ENCODE measurements at places on chromosomes 11 and 22.

DNA sequence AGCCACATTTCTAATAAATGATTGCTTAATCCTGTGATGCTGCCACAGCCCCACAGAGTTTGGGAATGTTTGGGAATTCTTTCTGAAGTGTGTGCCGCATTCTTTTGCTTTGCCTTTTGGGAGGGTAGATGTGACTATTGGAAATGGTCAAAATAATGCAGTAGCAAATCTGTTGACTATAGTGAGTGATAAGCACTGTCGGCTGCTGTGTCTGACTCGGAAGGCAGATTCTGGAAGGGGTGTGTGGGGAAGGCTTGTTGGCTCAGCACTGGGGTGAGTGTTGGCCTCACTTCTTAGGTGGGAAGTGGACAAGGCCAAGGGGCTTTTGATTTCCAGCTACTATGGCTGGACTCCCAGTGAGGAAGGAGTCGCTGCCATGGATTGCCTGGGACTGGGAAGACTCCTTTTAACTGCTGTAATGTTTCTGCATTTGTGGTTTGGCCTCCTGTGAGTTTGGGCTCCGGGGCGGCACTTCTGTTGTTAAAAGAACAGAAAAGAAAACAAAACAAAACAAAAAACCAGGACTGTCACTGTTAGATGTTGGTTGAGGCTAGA, 20.1 kb downstream of the ZBTB16 start:
- DNase-seq: no peak

- no peak for DNase-seq
Measured at GRCh38 chr11:69721106-69721505, 17.3 kb upstream of the FGF19 start.

- DNase-seq: no peak
Measured at GRCh38 chr22:45878051-45878781, 98.7 kb downstream of the WNT7B start.

DNA sequence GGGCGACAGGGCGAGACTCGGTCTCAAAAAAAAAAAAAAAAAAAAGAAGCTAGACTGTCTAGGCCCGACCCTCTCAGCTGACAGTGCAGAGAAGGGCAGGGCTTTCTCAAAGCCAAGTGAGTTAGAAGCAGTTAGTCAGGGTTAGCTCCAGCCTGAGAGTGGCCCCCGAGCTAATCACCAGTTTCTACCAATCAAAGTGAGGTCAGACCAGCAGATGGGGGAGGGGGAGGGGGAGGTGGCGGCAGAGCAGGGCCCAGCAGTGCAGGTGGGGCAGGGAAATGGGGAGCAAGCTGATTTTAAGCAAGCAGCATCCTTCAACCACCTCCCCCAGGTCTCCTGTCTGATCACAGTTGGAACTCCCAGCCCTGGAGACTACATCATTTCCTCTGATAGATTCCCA, 55.3 kb upstream of the PRR5 start:
- DNase-seq: no peak

DNA sequence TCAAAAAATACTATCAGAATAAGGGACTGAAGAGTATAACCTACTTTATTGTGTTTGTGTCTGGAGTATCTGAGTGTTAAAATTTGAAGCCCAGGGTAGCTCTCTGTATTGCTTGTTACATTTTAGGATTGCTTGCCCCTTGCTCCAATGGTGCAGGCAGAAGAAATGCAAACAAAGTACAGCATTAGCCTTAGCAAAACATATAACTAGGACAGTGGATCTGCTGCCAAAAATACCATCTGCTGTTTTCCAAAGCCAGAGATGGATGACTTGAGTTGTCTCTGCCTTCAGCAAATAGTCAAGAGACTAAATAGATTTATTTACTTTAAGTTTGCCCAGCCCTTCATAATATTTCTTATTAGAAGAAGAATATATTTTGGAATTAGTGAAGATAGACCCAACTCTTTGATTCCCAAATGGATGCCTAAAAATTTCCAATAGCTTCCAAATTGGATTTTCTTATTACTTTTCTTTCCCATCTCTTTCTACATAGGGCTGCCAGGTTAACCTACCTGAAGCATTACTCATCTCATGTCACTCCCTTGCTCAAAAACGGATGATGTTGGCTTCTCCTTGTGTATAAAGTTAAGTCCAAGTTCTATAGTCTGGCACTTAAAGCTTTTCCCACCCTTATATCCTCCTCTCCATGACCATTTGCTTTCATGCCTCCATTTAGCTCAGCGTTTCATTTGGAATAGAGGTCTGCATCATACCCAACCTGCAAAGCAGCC, 66.3 kb downstream of the LDLRAD3 start:
- DNase-seq: no peak

DNA sequence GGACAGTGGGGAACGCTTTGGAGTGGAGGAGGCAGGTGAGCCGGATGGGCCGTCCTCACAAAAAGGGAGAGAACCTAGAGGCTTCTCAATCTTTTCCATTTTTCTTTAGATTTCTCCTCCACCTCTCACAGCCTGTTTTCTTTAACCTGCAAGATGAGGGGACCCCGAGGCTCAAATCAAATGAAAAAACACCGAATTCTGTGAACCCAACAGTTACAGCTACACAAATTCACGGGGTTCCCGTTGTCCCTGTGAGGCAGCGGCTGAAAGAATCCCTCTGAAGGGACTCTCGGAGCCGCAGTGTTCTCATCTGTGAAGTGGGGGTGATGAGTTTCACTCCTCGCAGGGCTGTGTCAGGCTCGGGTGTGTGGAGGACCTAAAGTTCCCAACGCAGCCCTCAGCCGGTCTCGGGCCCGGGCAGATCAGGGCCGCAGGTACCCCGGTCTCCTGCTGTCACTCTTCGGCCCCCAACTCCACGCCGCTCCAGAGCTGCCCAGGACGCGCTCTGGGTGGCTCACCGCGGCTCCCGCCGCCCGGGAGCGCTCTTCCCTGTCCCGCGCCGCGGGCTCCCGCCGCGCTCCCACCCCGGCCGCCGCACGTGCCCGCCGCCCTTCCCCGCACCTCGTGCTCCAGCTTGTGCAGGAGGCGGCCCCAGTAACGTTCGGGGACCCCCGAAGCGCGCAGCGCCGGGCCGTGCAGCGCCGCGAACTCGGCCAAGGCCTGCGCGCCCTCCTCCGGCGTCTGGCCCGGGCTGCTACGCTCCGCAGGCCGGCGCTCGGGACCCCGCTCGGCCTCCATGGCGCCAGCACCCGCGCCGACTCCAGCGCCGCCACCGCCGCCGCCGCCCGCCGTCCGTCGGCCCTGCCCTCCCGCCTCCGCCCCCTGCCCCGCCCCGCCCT, at the start of gene TTLL12:
Gene TTLL12, minus strand, starts transcription at position 863 of the 899 bp plus-strand sequence. Its CDS starts 65 bp downstream, at position 798.
- peak; percentile 44 for DNase-seq

- no peak for DNase-seq
Measured at GRCh38 chr11:131754671-131755070, 384.3 kb downstream of the NTM start.

DNA sequence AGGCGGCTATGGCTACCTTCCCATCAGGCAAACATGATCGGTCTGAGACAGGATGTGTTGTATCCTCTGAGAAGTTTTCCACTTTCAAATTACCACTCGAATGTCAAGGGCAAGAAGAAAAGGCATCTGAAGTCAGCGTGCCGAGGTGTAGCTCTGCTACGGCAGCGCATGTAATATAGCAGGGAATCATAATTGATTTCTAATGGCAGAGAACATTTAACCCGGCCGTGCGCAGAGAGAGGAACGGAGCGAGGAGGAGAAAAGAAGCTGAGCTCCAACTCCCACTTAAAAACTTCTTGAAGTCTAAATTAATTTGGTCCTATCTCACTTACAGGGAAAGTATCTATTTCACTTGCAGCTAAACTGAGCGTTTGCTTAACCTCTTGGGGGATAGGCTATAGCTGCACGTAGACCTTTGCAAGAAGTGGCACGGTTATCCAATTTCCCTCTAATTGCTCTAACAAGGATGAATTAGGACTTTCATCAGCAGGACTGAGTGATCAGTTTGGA, 137.3 kb upstream of the KIRREL3 start:
- DNase-seq: no peak

- DNase-seq: peak; percentile 67
Measured at GRCh38 chr22:36435516-36436415, 45.7 kb downstream of the TXN2 start.

GRCh38 chr22:35569916-35570315, 29.3 kb downstream of the RASD2 start:
- DNase-seq: no peak

DNA sequence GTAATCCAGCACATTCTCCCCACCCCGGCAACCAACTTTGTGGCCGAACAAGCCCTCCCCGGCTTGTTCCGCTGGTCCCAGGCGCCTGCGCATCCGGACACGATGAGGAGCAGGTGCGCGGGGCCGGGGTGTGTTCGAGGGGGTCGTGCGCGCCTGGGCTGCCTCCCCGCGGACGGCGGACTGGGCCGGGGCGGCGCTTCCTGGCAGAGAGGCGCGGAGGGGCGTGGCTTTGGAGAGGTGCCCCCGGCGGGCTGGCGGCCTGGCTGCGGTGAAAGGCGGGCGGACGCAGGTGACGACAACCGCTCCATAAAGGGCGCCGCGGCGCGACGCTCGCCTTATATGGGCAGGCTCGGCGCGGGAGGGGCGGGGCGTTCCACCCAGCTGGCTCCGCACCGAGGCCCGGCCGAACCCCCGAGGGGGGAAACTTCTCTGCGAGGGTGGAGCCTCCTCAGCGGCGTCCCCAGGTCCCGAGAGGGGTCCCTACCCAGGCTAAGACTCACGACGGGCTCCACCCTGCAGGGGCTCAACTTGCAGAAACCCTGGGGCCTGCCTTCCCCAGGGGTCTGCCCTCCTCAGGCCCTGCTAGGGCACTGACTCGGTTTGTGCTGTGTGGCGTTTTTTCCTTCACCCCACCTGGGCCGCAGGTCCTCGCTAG, 26.4 kb downstream of the TXN2 start:
- peak; percentile 95 for DNase-seq

- DNase-seq: no peak
Measured at GRCh38 chr22:21444701-21445436, 22.3 kb upstream of the TMEM191C start.

GRCh38 chr11:60995798-60996197, 24.3 kb downstream of the CD6 start:
- DNase-seq: no peak

- DNase-seq: peak; percentile 58
Measured at GRCh38 chr11:10459029-10459970, 4.2 kb downstream of the AMPD3 start.

GRCh38 chr22:44999687-45000086, 10.1 kb downstream of the PHF21B start:
- no peak for DNase-seq

GRCh38 chr11:127843483-127844396, 743.6 kb downstream of the ETS1 start:
- DNase-seq: peak; percentile 40

DNA sequence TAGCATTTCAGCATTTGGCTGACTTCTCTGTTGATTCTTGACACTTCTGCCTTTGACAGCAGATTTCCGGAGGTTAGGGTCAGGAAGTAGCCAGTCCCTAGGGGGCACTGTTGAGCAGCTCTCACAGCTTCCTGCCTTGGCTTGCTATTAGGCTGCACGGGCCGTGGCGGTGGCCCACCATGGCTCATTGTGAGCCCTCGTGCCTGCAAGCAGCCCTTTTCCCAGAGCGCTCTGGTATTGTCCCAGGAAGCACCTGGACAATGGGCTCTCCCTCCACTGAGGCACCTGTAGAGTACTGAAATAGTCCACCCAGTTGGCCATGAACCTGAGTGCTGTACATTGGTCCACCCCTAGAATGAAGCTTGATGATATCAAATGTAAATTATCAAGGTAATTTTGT, 100.2 kb upstream of the GAL start:
- DNase-seq: peak; percentile 49

DNA sequence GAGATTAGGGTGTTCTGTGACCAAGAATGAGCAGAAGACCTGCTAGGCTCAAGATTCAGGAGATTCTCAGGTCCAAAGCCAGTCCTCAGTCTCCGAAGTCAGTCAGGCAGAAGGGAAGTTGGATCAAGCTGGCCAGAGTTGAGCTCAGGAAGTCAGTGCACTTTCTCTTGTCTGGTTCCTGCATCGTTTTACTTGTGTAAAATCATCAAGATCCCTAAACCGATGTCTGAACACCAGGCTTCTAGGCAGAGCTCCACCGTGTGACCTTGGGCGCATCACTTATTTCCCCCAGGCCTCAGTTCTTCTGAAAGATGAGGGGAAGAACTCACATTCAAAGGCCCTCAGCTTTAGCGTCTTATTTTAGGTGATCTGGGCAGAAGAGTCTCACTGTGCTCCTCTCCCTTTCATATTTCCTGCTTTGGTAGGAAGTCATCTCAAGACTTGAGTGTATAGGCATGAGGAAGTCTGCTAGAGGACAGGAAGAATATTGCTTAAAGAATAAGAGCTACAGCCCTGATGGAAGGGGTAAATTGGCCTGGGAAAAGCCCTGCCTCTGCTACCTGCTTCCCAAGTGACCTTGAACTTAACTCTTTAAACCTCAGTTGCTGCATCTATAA, 20.2 kb downstream of the NF2 start:
- DNase-seq: no peak

- no peak for DNase-seq
Measured at GRCh38 chr11:57762235-57762861, 746 bp downstream of the CTNND1 start.

DNA sequence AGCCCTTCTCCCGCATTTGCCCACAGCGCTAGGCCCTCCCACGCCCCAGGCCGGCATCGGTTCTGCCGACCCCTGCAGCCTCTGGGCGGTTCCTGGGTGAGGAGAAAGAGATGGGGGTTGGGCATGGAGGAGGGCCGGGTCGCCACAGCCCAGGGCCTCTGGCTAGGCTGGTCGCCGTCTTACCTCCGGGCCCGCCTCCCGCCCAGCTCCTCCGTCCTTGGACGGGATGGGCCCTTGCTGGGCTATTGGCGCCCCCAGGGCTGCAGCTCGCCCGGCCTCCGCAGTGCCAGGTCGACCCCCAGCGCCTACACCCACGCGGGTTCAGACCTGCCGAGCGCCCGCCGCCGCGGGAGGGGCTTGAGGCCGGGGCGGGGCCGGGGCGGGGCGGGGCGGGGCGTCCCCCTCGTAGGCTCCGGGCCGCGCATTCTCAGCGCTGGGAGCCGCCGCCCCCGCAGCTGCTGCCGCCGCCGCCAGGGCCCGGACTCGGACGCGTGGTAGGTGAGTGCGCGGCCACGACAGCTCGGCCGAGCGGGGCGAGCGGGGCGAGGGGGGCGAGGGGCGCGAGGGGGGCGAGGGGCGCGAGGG, at the start of gene CD151:
Gene CD151, plus strand, starts transcription at position 424 of the 585 bp plus-strand sequence. CDS start 3,118 bp downstream, outside the sequence.
- no peak for DNase-seq

DNA sequence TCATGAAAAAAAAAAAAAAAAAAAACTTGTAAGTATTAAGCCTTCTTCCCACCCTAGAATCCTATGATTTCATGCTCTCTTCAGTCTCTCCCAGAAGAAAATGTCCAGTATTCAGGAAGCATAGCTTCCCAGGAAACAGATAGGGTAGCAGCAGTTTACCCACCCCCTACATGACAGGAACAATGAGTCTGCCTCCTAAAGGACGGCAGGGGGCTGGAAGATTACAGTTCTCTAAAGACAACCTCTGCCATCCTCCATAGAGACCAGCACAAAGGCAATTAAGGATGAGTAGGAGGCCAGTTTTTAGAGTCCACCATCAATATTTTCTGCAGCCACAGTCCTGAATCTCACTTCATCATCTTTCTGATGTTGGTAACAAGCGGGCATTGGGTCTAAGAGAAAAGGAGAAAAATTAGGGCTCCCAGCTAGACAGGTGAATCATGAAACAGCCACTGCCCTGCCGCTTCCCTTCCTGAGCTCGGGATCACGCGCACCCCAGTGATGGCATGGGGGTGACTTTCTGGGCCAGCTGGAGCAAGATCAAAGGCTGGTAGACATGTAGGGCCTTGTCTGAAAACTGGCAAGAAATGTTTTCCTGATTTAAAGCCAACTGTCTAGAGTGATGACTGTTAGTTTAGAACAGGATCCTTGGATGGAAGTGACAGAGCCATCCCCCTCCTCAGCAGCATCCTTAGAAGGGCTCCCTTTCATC, 322.8 kb downstream of the LARGE1 start:
- no peak for DNase-seq

All from T-helper 9 cell (primary cell).